Uterus (tissue), 4 donors: ENCODE measurements at places on chromosomes 7 and 10.

DNA sequence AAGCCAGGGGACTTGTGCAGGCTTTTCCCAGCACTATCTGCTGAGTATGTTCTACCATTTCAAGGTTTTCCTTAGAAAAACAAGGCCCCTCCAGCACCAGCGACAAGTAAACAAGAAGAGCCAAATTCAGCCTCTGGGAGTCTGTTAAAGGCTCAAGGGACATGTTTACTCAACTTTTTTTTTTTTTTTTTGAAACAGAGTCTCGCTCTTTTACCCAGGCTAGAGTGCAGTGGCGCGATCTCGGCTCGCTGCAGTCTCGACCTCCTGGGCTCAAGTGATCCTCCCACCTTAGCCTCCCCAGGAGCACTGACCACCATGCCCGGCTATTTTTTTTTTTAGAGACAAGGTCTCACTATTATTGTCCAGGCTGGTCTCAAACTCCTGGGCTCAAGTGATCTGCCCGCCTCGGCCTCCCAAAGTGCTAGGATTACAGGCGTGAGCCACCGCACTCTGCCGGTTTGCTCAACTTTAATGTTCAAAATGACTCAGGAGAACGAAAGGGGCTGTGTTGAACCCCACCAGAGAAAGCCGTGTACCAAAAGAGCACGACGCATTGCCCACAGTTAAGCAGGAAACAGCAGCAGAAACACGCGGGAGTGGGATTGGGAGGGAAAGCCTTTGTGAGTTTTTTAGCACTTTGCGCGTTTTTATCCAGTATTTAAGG lies 772 bp downstream of the PRDX3 start:
- no peaks in the 10 kb centered on the region for H3K4me1 ChIP-seq
- H3K4me3 ChIP-seq, result peak overlapping the region; percentile 78
- H3K27ac ChIP-seq, result peak overlapping the region; percentile 95
- no peaks in the 10 kb centered on the region for H3K27me3 ChIP-seq
- H3K36me3 ChIP-seq, result no peaks in the 10 kb centered on the region

- H3K27me3 ChIP-seq, result no peaks in the 10 kb centered on the region
- H3K36me3 ChIP-seq, result no peaks in the 10 kb centered on the region
- no peaks in the 10 kb centered on the region for H3K4me1 ChIP-seq
- no peak overlapping the region for H3K4me3 ChIP-seq
- H3K27ac ChIP-seq, result no peak overlapping the region
Observed at GRCh38 chr10:47412869-47413268, 28.8 kb upstream of the ZNF488 start.

- H3K4me1 ChIP-seq, result peaks cover 11% of the 10 kb centered on the region
- no peaks in the 10 kb centered on the region for H3K27me3 ChIP-seq
- no peak for DNase-seq
Observed at GRCh38 chr10:103441611-103442010, 10.6 kb downstream of the CALHM2 start.

GRCh38 chr7:49580000-49580399 lies 193.4 kb upstream of the VWC2 start:
- no peak for DNase-seq
- H3K4me3 ChIP-seq, result no peak overlapping the region
- no peak overlapping the region for H3K27ac ChIP-seq
- H3K4me1 ChIP-seq, result no peaks in the 10 kb centered on the region
- no peaks in the 10 kb centered on the region for H3K36me3 ChIP-seq

GRCh38 chr7:33941418-33941817 lies 36.1 kb downstream of the BMPER start:
- no peak overlapping the region for H3K27ac ChIP-seq
- no peak overlapping the region for H3K4me3 ChIP-seq
- DNase-seq, result no peak
- no peaks in the 10 kb centered on the region for H3K36me3 ChIP-seq
- H3K4me1 ChIP-seq, result no peaks in the 10 kb centered on the region

DNA sequence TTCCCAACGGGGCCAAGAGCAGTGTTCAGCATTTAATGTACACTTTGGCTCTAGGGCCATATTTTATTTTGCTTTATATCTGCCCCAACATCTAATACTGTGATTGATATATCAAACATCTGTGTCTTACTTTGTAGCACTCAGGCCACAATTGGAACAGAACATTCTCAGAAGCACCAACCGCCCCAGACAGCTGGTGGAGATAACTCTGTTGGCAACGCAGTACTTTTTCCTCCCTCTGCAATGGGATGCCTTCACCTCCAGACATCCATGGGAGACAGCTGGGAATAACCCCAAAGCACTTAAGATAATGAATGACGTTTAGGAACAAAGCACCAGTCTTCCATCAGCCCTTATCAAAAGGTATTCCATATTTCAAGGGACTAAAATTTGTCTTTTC lies 57.4 kb downstream of the PIP4K2A start:
- H3K27me3 ChIP-seq, result no peaks in the 10 kb centered on the region
- no peak overlapping the region for H3K27ac ChIP-seq
- H3K4me1 ChIP-seq, result no peaks in the 10 kb centered on the region

DNA sequence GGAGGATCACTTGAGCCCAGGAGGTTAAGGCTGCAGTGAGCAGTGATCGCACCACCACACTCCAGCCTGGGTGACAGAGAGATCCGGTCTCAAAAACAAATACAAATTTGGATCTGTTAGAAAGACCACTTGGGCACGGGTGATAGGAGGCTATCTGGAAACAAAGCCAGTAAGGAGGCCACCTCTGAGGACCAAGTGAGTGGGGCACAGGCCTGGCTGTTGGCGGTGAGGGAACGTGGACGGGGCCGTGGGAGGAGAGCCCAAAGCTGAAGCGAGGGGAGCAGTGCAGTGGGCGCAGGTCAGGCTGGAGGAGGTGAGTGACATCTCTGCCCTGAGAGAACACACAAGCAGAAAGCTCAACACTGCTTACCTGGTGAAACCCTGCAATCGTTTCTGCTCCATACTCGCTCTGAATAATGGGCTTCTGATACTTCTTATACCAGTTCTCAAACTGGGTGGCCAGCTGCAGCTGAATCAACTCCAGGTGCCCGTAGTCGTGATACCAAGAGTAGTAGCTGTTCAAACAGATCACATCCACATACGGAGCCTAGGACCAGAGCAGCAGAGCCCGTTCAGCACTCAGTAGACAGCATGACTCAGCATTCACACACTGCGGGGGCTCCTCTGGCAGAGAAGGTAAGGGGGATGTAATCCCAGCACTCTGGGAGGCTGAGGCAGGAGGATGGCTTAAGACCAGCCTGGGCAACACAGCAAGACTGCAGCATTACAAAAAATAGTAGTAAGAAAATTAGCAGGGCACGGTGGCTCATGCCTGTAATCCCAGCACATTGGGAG lies 14.5 kb downstream of the GUSB start:
- no peak overlapping the region for H3K4me3 ChIP-seq
- no peaks in the 10 kb centered on the region for H3K36me3 ChIP-seq
- no peak overlapping the region for H3K27ac ChIP-seq
- H3K4me1 ChIP-seq, result no peaks in the 10 kb centered on the region

DNA sequence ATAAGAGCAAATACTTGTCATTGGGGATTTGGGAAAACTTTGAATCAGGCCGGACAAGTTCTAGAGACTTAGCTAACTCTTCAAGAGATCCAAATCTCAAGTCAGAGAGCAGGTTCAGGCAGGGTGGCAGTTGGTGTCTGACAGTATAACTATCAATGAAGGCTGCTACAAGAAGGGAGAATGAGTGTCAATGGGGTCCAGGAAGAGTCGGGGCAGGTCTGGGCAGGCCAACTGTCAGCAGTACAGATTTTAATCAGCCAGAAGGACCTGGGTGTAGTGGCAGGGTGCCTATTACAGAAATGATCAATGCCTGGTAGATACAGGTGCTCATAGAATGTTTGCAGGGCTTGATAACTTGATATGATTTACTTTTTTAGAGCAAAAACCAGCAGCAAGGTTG lies 751.1 kb downstream of the GRM8 start:
- no peaks in the 10 kb centered on the region for H3K4me1 ChIP-seq
- no peaks in the 10 kb centered on the region for H3K27me3 ChIP-seq
- no peak for DNase-seq
- H3K4me3 ChIP-seq, result no peak overlapping the region

DNA sequence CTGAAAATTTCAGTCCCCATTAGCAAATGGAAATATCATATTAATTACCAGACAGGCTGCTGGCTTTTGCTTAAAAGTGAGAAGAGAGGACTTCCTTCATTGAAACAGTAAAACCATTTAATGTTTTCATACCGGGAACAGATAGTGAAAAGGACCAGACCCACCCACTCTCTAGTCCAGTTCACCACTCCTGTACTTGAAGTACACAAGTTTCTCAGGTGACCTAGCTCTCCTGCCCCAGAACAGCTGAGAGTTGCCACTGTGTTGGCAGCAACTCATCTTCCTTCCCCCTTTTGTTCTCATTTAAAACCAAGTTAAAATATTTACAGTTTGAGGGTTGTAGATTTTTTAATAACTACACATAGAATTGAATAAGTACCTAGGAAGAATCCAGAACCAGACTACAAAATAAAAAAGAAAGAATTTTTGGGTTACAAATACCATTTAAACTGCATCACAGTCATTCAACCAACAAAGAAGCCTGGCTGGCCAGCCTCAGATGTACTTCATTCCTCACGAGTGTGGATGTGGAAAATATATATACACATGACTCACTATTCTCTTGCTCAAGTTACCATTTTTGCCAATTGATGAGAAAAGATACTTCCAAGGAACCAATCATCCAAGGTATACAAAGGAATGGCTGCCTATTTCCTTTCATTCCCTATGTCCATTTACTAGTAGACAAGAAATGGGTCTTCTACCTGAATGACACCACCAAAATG lies 68.1 kb downstream of the VPS41 start:
- H3K4me3 ChIP-seq, result no peak overlapping the region
- H3K27ac ChIP-seq, result no peak overlapping the region
- no peaks in the 10 kb centered on the region for H3K27me3 ChIP-seq
- H3K4me1 ChIP-seq, result no peaks in the 10 kb centered on the region

- H3K36me3 ChIP-seq, result no peaks in the 10 kb centered on the region
- H3K27ac ChIP-seq, result no peak overlapping the region
- no peak for DNase-seq
- H3K4me1 ChIP-seq, result peaks cover 5% of the 10 kb centered on the region
Observed at GRCh38 chr10:71776481-71776925, 3.2 kb upstream of the VSIR start.

GRCh38 chr7:71454981-71455380 lies 323.0 kb downstream of the GALNT17 start:
- H3K4me3 ChIP-seq, result no peak overlapping the region
- H3K27ac ChIP-seq, result no peak overlapping the region
- no peak for DNase-seq
- H3K27me3 ChIP-seq, result no peaks in the 10 kb centered on the region

DNA sequence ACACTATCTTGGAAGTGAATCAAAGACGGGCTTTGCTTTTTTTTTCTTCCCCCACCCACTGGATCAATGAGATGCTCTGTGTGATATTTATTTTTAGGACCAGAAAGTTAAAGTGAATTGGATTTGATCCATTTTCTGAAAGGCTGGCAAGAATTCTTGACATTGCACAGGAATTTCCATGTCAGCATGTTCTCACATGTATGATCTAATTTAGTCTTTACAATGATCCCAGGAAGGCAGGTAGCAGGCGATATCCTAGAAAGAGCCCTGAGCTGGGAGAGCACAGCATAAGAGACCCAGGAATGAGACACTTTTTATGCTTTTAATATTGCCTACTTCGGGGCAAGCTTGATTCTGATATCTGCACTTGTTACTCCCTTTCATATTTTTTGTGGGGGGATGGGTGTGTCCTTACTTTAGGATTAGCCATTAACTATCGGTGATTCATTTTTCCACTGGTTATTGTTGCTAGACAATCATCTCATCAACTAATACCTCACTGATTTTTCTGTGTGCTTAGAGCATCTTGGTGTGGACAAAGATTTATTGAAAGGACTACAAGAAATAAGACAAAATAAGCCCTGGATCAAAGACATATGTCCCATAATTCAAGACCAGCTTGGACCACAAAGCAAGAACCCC lies 58.1 kb downstream of the NRP1 start:
- peak overlapping the region; percentile 20 for H3K27ac ChIP-seq
- H3K4me3 ChIP-seq, result no peak overlapping the region
- H3K4me1 ChIP-seq, result peaks cover 16% of the 10 kb centered on the region
- no peak for DNase-seq

DNA sequence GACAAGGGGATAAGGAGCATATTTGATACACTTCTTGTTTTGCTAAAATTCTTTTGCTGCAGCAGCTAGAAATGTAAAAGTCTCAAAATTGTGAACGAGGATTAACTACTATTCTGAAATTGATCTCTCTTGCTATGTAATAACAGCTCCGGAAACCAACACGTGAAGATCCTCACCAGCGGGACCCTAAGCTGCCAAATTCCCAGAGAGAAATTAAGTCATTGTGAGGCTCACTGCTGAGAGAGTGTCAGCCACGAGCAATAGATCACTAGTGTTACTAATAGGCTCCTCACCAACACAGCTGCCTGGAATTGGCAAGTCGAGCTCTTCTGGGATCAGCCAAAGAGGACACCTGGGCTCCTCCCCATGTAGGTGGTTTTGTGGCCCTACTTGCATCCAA lies 5.6 kb upstream of the VWA2 start:
- no peak for DNase-seq
- H3K27ac ChIP-seq, result no peak overlapping the region
- H3K4me3 ChIP-seq, result no peak overlapping the region
- H3K36me3 ChIP-seq, result no peaks in the 10 kb centered on the region
- H3K27me3 ChIP-seq, result no peaks in the 10 kb centered on the region
- H3K4me1 ChIP-seq, result no peaks in the 10 kb centered on the region

- no peaks in the 10 kb centered on the region for H3K36me3 ChIP-seq
- no peak overlapping the region for H3K4me3 ChIP-seq
- peaks cover 24% of the 10 kb centered on the region for H3K4me1 ChIP-seq
- H3K27me3 ChIP-seq, result no peaks in the 10 kb centered on the region
- H3K27ac ChIP-seq, result peak overlapping the region; percentile 78
Observed at GRCh38 chr10:71974489-71975021, 10.4 kb downstream of the CHST3 start.

DNA sequence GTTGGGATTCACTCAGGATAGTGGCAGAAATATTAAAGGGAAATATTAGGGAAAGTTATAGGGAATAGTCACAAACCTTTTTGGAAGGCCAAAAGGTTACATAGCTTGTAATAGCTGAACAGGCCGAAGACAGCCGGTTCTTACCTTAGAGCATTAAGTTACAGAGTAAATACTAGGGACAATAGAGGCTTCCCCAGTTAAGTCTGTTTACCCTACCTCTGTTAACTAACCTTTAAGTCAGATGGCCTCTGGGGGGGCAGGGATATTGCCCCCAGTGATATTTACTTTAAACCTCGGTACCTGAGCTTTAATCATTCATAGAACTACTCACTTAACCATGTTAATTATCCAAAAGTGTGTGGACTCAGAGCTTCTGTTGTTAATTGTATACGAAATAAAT lies 7.4 kb downstream of the POLR1F start:
- H3K4me3 ChIP-seq, result no peak overlapping the region
- no peak overlapping the region for H3K27ac ChIP-seq
- no peaks in the 10 kb centered on the region for H3K36me3 ChIP-seq
- no peak for DNase-seq
- no peaks in the 10 kb centered on the region for H3K4me1 ChIP-seq

DNA sequence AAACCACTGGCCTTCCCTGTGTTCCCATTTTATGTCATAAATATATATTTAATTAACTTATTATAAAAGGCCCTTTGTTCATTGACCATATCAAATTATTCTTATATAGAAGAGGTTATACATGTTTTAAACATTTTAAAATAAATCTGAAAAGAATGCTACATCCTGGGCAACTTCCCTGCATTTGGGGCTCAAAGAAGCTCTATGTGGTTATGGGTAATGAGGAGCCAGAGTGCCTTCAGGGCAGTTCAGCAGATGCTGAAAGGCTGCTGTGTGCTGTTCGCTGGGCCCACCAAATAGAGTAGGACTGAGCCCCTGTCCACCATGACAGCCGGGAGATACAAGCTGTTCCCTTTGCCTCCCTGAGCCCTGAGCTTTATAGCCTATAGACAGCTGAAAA lies 35.9 kb downstream of the HTRA1 start:
- H3K27ac ChIP-seq, result no peak overlapping the region
- no peaks in the 10 kb centered on the region for H3K27me3 ChIP-seq
- no peak for DNase-seq
- H3K4me3 ChIP-seq, result no peak overlapping the region
- H3K36me3 ChIP-seq, result no peaks in the 10 kb centered on the region
